ENCODE measurements at places on chromosomes 11 and 22.

GRCh38 chr11:39784873-39785272, 1674.6 kb downstream of the LRRC4C start:
- DNase-seq: no peak

DNA sequence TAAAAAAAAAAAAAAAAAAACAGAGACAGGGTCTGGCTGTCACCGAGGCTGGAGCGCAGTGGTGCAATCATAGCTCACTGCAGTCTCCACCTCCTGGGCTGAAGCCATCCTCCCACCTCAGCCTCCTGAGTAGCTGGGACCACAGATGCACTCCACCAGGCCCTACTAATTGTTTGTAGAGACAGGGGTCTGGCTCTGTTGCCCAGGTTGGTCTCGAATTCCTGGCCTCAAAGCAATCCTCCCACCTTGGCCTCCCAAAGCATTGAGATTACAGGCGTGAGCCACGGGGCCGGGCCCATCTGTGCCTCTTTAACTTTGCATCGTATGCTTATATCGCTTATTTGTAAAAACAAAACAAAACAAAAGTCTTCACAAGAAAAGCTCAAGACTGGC, 3.1 kb downstream of the CPT1A start:
- no peak for DNase-seq

- peak; percentile 56 for DNase-seq
Measured at GRCh38 chr11:5596607-5597201, at the start of gene TRIM6. TRIM6 (plus strand) TSS chr11:5596637; CDS start chr11:5596898, 261 bp downstream.

GRCh38 chr11:35647421-35648093, 15.0 kb upstream of the TRIM44 start:
- DNase-seq: no peak

DNA sequence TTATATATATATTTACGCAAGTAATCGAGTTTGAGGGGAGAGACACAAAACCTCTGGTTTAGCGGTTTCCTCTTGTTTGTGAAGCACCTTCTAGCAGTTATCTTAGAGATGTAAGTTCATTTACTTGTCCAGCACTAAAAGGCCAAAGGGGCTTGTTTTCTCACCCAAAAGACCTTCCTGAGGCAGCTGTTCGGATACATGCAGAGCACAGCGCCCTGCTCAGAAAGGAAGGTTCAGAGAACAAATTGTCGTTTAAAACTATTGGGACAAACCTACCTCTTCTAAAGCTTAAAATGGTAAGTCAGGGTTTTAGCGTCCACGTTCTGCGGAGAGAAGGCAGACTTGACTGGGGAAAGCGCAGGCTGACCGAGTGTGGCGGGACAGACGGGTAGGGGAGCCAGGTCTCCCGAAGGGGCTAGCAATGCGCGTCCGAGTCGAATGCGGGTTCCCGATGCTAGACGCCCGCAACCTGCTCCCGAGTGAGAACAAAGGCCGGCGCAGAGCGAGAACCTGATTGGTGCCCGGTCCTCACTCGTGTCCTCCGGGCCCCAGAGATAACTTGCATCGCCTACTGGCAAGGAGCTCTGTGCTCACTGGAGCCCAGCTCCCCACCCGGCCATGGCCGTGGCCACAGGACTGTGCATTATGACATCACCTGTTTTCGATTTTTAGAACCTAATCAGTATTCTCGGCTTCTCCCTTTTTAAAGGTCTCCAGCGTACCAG, 1.0 kb upstream of the SESN3 start:
- no peak for DNase-seq

GRCh38 chr11:42772886-42773285, 538.9 kb upstream of the API5 start:
- DNase-seq: no peak
